ENCODE measurements at places on chromosomes 6 and 20. TPM values are rescaled to one million over a fixed set of nuclear protein-coding genes. Genes with fewer than 3 reads are reported as not detected.
A peak's percentile ranks its signal among the peaks of the same experiment; 100 is the strongest.

GRCh38 chr6:115443825-115444478 is 616.7 kb downstream of the FRK start:
- H3K4me3 ChIP-seq, result no peak overlapping the region
- no peaks in the 10 kb centered on the region for H3K27me3 ChIP-seq
- no peak overlapping the region for H3K27ac ChIP-seq
- DNase-seq, result no peak
- peaks cover 17% of the 10 kb centered on the region for H3K4me1 ChIP-seq

DNA sequence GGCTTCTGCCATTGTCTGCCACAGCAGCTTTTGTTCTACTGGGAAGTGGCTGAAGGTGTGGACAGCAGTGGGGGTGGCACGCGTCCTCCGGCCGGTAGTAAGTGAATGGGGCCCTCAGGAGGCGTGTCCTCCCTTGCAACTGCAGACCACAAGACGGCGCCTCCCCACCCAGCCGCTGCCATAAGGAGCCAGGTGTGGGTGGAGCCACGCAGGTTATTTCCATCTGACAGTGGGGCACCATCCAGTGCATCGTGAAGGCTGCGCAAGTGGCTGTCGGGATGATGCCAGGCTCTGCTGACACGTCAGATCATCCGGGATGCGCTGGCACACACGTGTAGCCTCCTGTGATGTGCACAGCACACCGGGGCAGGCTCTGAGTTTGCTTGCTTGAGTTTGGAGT is 379.7 kb downstream of the CDH4 start:
- no peak overlapping the region for H3K27ac ChIP-seq
- no peaks in the 10 kb centered on the region for H3K36me3 ChIP-seq
- no peak overlapping the region for H3K4me3 ChIP-seq

GRCh38 chr20:23164176-23164601 is 78.1 kb upstream of the CD93 start:
- no peak overlapping the region for H3K27ac ChIP-seq
- DNase-seq, result no peak

- no peak overlapping the region for H3K27ac ChIP-seq
- no peak overlapping the region for H3K4me3 ChIP-seq
- no peak for DNase-seq
- H3K36me3 ChIP-seq, result peaks cover 63% of the 10 kb centered on the region
- H3K4me1 ChIP-seq, result peaks cover 14% of the 10 kb centered on the region
These were observed 17.5 kb upstream of the IRF4 start for GRCh38 chr6:373773-374724.

The PGC gene
- 0.62 TPM for total RNA-seq

The SCAND1 gene
- 94.6 TPM for total RNA-seq

GRCh38 chr20:20370094-20370575 is 2.2 kb downstream of the INSM1 start:
- H3K4me3 ChIP-seq, result peak overlapping the region; percentile 80
- no peak for DNase-seq
- H3K27ac ChIP-seq, result peak overlapping the region; percentile 17
- peaks cover 51% of the 10 kb centered on the region for H3K4me1 ChIP-seq

DNA sequence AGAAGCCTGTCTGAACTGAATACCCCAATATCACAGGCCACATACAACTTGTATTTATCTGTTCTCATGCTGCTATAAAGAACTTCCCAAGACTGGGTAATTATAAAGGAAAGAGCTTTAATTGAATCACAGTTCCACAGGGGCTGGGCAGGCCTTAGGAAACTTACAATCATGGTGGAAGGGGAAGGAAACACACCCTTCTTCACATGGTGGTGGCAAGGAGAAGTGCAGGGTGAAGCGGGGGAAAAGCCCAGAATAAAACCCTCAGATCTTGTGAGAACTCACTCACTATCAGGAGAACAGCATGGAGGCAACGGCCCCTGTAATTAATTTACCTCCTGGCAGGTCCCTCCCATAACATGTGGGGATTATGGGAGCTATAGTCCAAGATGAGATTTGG is 50.3 kb upstream of the FNDC1 start:
- no peak overlapping the region for H3K4me3 ChIP-seq
- H3K27ac ChIP-seq, result no peak overlapping the region
- no peak for DNase-seq
- no peaks in the 10 kb centered on the region for H3K36me3 ChIP-seq
- no peaks in the 10 kb centered on the region for H3K4me1 ChIP-seq
- peaks cover 5% of the 10 kb centered on the region for H3K27me3 ChIP-seq

The SUPT3H gene
- 15.3 TPM for total RNA-seq

The SH3BGRL2 gene
- 13.8 TPM for total RNA-seq

GRCh38 chr6:165847407-165848085 is 184.5 kb upstream of the PDE10A start:
- peaks cover 20% of the 10 kb centered on the region for H3K27me3 ChIP-seq
- H3K4me3 ChIP-seq, result no peak overlapping the region
- peaks cover 58% of the 10 kb centered on the region for H3K4me1 ChIP-seq
- no peaks in the 10 kb centered on the region for H3K36me3 ChIP-seq

GRCh38 chr6:84486526-84486925 is 259.1 kb upstream of the CEP162 start:
- H3K4me1 ChIP-seq, result no peaks in the 10 kb centered on the region
- peaks cover 27% of the 10 kb centered on the region for H3K36me3 ChIP-seq
- no peak for DNase-seq
- H3K4me3 ChIP-seq, result no peak overlapping the region

DNA sequence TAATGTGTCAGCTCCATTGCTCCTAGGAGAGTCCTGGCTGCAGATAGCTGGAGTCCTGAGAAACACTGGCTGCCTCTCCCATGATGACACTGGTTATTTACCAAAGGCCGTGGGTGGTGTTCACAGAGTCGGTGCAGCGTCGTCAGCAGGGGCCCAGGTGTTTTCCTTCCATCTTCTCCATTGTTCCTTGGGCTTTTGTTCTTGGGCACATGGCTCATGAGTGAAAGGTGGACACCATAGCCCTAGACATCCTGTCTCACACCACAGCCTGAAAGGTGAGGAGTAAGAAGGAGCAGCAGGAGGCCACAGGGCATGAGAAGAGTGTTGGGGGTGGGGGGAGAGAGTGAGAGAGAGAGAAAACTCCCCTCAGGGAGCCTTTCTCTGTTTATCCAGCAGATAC is 9.1 kb downstream of the CST5 start:
- peaks cover 83% of the 10 kb centered on the region for H3K4me1 ChIP-seq
- DNase-seq, result no peak
- no peaks in the 10 kb centered on the region for H3K36me3 ChIP-seq
- H3K27me3 ChIP-seq, result peaks cover 12% of the 10 kb centered on the region

GRCh38 chr6:140537834-140538705 is 1163.6 kb upstream of the CITED2 start:
- H3K36me3 ChIP-seq, result peaks cover 27% of the 10 kb centered on the region
- no peak overlapping the region for H3K4me3 ChIP-seq
- H3K27ac ChIP-seq, result peak overlapping the region; percentile 95
- peaks cover 20% of the 10 kb centered on the region for H3K4me1 ChIP-seq
- no peaks in the 10 kb centered on the region for H3K27me3 ChIP-seq
- no peak for DNase-seq

DNA sequence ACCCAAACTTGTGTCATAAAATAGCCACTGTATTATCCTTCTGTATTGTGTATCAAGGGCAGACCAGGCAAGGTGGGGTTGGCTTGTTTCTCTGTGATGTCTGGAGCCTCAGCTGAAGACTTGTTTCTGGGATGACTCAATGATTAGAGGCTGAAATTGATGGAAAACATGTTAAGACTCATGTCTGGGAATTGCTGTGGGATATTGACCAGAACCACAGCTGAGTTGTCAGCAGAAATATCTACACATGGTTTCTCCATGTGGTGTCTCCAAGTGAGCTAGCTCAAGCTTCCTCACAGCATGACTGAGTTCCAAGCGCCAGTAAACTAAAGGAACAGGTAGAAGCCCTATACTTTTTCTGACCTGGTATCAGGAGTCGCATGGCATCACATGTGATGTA is 128.5 kb upstream of the SYNDIG1 start:
- no peaks in the 10 kb centered on the region for H3K36me3 ChIP-seq
- no peak for DNase-seq
- H3K4me3 ChIP-seq, result no peak overlapping the region
- H3K4me1 ChIP-seq, result no peaks in the 10 kb centered on the region
- H3K27me3 ChIP-seq, result no peaks in the 10 kb centered on the region

DNA sequence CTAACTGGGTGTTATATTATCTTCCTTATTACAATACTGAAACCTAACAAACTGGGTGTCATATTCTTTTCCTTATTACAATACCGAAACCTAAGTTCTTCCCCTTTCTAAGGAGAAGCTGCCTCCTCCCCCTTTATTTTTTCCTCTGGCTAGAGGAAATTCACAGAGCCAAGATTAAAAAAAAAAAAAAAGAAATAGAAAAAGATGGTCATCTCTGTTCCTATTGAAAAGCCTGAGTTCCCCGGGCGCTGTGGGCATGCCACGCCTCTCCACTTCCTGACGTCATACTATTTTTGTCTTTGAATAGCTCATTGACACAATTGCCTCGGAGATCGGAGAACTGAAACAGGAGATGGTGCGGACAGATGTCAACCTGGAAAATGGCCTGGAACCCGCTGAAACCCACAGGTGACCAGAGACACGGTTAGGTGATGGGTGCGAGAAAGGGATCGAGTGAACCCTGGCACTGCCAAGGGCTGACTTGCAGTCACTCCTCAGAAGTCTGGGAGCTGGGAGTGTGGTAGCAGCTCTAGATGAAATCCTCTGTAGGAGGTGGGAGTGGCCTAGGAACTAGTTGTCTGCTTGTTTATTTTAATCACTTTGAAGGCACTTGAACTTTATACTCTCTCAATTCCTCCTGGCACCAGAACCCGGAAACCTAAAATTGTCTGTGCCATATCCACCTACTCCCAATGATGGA is 82.2 kb upstream of the NAA20 start:
- no peaks in the 10 kb centered on the region for H3K27me3 ChIP-seq
- H3K36me3 ChIP-seq, result no peaks in the 10 kb centered on the region
- no peak overlapping the region for H3K27ac ChIP-seq
- H3K4me3 ChIP-seq, result no peak overlapping the region
- no peak for DNase-seq

The FNDC11 gene
- 3.8 TPM for total RNA-seq

GRCh38 chr6:32152769-32153563 is 975 bp upstream of the PPT2 start:
- H3K4me3 ChIP-seq, result peak overlapping the region; percentile 100
- DNase-seq, result peak; percentile 58
- peaks cover 40% of the 10 kb centered on the region for H3K4me1 ChIP-seq
- peaks cover 45% of the 10 kb centered on the region for H3K27me3 ChIP-seq

GRCh38 chr6:151806757-151807512 is 547 bp upstream of the ESR1 start:
- no peaks in the 10 kb centered on the region for H3K36me3 ChIP-seq
- no peak for DNase-seq
- H3K4me1 ChIP-seq, result peaks cover 25% of the 10 kb centered on the region
- H3K4me3 ChIP-seq, result peak overlapping the region; percentile 78
- peaks cover 62% of the 10 kb centered on the region for H3K27me3 ChIP-seq

The HS3ST5 gene
- total RNA-seq, result 8.6 TPM

The SLC17A3 gene
- total RNA-seq, result not detected

DNA sequence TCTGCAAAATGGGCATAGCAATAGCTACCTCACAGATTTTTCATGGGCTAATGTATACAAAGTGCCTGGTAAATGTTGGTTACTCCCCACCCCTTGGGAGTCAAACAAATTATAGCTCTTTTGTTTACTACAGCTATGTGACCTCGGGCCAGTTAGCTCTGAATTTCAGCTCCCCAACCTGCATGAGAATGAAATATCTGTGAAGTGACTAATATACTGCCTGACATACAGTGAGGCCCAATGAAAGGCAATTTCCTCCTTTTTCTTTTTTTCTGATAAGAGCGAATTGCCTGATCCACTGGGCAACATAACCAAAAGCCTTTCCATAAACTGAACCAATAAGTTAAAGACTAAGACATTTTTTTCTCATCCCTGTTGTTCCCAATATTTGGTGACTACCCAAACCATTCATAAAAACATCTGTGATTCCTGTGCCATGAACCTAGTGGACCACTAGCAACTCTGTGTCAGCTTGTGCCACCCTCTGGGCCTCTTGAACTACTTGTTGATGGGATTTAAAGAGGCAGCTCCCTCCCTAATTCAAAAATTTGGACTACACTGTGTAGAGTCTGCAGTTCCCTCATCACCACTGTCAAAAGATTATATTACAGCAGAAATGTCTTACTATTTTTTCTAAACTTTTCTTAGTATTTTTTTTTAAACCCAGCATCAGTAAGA is 91.9 kb upstream of the TMEM30A start:
- H3K4me1 ChIP-seq, result peaks cover 39% of the 10 kb centered on the region
- peak overlapping the region; percentile 7 for H3K27ac ChIP-seq
- DNase-seq, result no peak

Data from WTC11 (cell line).